Ascending aorta (tissue), 2 donors: ENCODE measurements at places on chromosomes 12 and 14.

GRCh38 chr12:116556964-116557698 is 2.0 kb upstream of the MAP1LC3B2 start:
- no peak for DNase-seq

GRCh38 chr14:76264384-76264783 is 111.6 kb upstream of the ESRRB start:
- DNase-seq = no peak

DNA sequence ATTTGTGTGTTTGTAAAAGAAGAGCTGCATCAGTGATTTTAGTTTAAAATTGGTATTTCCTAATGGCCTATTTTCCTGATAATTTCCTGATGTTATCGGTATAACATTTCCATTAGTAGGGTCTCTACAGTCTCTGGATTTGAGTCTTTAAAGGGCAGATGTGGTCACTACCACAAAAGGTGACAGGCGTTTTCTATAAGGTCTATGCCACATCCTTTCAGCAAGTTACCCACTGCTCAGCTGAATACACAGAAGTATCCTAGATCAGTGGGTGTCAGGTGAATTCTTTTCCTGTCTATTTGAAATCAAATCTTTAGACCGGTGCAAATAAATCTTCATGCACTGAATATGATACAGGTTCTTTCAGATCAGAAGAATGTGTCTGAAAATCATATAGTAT is 90.2 kb downstream of the LIN7A start:
- DNase-seq = no peak

DNA sequence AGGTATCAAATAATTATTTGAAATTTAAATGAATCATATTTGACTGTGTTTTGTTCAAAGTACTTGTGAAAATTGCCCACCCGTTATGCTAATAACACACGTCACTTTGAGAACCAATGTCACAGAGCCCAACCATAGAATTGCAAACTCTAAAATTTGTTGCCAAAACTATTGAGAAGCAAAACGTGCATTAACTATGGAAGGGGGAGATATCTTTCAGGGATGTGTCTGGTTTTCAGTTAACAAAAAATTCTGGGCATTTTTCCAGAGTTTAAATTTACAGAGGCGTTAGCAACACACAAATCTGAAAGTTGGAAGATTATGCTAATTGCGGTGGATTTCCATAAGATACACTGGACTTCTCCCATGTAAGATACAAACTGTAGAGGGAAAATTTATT is 371.8 kb upstream of the E2F7 start:
- no peak for DNase-seq

DNA sequence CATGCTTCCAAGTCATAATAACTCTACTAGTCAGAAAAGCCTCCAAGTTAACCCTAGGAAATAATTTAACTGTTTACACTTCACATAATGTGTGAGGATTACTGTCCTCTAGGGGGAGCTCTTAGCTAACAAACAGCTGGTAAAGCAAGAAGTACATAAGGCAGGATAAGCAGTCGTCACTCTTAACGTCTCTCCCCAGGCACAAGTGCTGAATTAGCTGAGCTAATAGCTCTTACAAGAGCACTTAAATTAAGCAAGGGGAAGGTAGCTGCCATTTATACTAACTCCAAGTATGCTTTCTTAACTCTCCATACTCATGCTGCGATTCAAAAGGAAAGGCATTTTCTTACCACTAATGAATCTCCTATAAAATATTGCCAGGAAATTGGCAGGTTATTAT is 79.3 kb upstream of the TSPAN11 start:
- no peak for DNase-seq
